Renal cortex interstitium (tissue), 15 donors: ENCODE measurements at places on chromosomes 13 and 19.

DNA sequence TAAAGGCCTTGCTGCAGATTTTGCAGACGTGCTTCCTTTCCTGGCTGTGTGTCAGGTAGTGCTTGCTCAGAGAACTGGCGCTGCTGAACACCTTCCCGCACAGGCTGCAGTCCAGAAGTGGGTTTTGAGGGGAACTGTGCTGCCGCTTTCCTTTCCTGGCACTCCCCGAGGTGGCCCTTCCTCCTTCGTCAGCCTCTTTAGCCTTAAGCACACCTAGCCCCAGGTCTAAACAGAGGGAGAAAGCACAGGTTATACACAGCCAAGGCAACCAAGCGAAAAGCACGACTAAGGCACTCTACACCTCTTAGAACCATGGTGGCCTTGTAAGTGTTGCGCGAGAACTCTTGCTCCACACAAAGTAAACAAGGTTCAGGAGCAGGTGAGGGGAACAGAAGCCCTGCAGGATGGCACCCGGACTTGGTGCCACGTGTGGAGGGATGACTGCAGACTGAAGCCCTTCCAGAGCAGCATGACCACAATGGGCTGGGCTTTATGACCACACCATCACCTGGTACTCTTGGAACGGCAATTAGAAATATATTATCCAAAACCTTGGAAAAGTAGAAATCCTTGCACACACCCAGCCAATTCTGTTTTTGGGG is 23.6 kb downstream of the ZNF541 start:
- no peak for DNase-seq

GRCh38 chr19:34229721-34230120 is 24.6 kb upstream of the GARRE1 start:
- no peak for DNase-seq

DNA sequence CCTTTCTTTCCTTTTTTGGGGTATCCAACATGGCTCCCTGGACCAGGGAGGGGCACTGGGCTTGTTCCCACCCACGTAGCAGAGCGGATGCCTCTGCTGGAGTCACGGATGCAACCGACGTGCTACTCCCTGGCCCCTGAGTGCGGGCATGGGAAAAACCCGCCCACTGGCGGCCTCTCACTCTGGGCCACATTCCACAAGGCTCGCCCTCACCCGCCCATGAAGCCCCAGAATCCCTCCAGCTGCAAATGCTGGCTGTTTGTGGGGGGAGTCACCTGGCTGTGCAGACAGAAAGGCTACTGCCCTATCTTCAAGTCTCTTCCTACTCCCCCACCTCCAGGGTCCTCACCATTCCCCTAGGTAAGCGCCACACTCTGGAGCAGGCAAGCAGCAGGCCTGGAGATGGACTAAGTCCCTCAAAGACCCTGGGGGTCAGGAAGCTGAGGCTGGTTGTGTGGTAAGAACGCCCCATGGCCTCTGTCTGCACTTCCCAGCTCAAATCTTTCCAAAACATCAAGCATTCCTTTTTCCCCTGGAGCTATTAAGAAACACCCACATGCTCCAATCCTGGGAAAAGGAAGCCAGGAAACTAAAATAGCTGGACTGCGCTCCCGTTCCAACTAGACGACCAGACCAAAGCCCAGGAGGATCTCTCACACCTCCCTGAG is 17.9 kb upstream of the EPHX3 start:
- DNase-seq = no peak

DNA sequence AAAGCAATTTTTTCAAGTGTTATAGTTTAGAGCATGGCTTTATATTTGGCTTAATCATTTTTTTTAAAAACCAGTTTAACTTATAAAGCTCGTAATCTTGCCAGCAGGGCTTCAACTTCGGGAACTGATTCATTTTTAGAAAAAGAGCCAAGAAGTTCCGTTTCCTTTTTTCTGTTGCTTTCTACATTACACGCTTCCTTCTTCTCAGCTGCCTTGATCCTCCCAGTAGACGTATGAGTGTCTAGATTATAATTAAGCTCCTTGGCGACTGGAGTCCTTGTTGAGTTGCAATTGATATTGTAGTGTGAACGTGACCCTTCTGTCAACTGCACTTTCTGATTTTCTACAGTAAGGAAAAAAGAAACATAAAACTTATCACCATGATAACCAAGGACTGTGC is 497.2 kb downstream of the DIAPH3 start:
- no peak for DNase-seq

GRCh38 chr19:54470991-54471782 is 1.9 kb downstream of the CDC42EP5 start:
- no peak for DNase-seq

DNA sequence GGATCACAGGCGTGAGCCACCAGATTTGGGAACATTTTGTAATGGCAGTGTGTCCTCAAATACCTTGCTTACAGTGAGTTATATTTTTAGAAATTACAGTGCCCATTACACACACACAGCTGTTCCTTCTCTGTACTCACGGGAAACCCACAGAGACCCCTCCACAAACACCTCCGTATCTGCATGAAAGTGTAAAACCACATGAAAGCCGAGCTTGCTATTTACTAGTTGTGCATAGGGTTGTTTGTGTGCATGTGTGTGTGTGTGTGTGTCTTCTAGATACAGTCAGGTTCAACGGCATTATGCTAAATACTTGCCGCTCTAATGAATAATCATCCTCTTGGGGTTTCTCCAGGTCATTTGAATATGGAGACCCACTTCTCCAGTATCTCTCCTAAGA is 22.3 kb upstream of the LILRA2 start:
- DNase-seq = no peak

DNA sequence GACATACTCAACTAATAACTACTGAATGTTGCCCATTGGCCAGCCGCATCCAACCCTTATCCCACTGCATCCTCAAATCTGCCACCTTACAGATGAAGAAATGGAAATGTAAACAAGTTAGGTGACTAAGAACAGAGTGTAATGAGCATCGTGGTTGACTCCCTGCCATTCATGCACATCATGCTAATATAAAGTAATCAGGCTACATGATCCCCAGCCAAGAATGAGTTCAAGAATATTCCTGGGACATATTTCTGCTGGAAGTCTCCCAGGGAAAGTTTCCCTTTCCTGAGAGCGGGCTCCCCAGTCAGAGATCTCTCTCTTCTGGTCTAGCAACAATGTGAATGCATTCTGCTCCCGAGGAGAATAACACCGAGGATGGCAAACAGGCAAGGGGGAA is 55.9 kb upstream of the SERP2 start:
- DNase-seq = no peak
